ENCODE measurements at places on chromosomes 2 and 18. TPM values are rescaled to one million over a fixed set of nuclear protein-coding genes. Genes with fewer than 3 reads are reported as not detected.
A peak's percentile ranks its signal among the peaks of the same experiment; 100 is the strongest.

- no peak overlapping the region for H3K4me3 ChIP-seq
- no peaks in the 10 kb centered on the region for H3K27me3 ChIP-seq
- H3K27ac ChIP-seq, result peak overlapping the region; percentile 74
- no peak for DNase-seq
- no peaks in the 10 kb centered on the region for H3K36me3 ChIP-seq
Measured at GRCh38 chr2:9178110-9178903, 28.3 kb upstream of the ASAP2 start.

GRCh38 chr2:76330865-76331264 is 620.1 kb upstream of the GCFC2 start:
- H3K27me3 ChIP-seq, result no peaks in the 10 kb centered on the region
- H3K36me3 ChIP-seq, result no peaks in the 10 kb centered on the region
- H3K4me1 ChIP-seq, result no peaks in the 10 kb centered on the region
- no peak overlapping the region for H3K27ac ChIP-seq
- DNase-seq, result no peak

The CDCA7 gene
- 13.4 TPM for polyA plus RNA-seq

The ST8SIA3 gene
- polyA plus RNA-seq, result not detected

The MAP2 gene
- 0.46 TPM for polyA plus RNA-seq

DNA sequence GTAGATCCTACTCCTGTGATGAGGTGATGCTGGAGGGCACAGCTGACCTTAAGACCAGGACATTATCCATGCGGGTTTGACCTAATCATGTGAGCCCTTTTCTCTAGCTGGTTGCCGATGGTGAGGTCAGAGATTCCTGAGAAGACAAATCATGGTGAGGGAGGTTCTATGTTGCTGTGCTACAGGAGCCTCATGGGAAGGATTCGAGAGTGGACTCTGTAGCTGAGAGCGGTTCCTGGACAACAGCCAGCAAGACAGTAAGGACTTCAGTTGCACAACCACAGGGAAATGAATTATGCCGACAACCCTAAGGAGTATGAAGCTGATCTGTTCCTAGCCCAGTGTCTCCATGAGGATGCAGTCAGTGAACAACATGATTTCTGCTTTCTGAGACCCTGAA is 80.4 kb downstream of the EPB41L3 start:
- no peaks in the 10 kb centered on the region for H3K27me3 ChIP-seq
- no peak overlapping the region for H3K4me3 ChIP-seq
- H3K4me1 ChIP-seq, result peaks cover 54% of the 10 kb centered on the region

GRCh38 chr2:221493391-221493790 is 78.7 kb downstream of the EPHA4 start:
- no peak overlapping the region for H3K4me3 ChIP-seq
- peaks cover 21% of the 10 kb centered on the region for H3K4me1 ChIP-seq
- DNase-seq, result no peak
- H3K27me3 ChIP-seq, result no peaks in the 10 kb centered on the region
- no peak overlapping the region for H3K27ac ChIP-seq
- H3K36me3 ChIP-seq, result no peaks in the 10 kb centered on the region

The L3MBTL4 gene
- 1.2 TPM for polyA plus RNA-seq

GRCh38 chr2:213868526-213868925 is 542.3 kb upstream of the VWC2L start:
- H3K36me3 ChIP-seq, result no peaks in the 10 kb centered on the region
- no peak overlapping the region for H3K4me3 ChIP-seq
- H3K27me3 ChIP-seq, result no peaks in the 10 kb centered on the region

The ST3GAL5 gene
- polyA plus RNA-seq, result 8.4 TPM

The PAX8 gene
- polyA plus RNA-seq, result 2.5 TPM

DNA sequence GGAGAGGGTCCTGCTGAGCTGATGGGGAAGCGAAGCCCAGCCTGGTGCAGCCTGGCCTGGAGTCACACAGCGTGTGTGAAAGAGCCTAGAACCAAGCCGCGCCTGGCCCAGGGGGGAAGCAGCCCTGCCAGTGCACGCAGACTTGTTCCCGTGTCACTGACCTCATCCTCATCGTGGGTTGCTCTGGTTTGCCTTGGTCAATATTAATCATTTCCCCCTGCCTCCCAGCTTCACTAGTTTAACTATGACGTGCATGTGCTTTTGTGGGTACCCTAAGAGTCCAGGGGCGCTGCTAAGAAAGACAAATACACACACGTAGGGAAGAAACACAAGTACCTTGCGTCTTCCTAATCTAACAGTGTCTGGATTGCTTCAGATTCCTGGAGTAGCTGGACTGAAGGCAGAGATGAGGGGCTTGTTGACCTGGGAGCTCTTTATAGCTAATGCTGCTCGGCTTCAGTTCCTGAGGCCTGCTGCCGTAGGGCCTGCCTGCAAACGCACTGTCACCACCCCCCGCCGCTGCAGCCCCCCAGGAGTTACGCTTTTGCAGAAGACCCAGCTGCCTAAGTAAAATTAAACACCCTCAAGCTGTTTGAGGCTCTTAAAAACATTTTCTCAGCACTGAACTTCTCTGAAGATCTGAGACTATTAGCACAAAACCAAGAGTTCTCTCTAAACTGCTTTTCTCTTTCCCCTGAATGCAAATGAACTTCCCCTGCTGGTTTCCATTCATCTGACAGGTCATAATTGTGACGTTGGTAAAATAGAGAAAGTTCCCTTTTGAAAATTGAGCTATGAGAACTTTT is 159.2 kb downstream of the FAM210A start:
- H3K4me1 ChIP-seq, result no peaks in the 10 kb centered on the region
- no peaks in the 10 kb centered on the region for H3K36me3 ChIP-seq
- H3K4me3 ChIP-seq, result no peak overlapping the region
- no peaks in the 10 kb centered on the region for H3K27me3 ChIP-seq
- DNase-seq, result peak; percentile 82

GRCh38 chr2:143802242-143802641 is 673.0 kb downstream of the ARHGAP15 start:
- no peak overlapping the region for H3K27ac ChIP-seq
- H3K27me3 ChIP-seq, result no peaks in the 10 kb centered on the region
- H3K4me1 ChIP-seq, result no peaks in the 10 kb centered on the region
- H3K4me3 ChIP-seq, result no peak overlapping the region
- no peaks in the 10 kb centered on the region for H3K36me3 ChIP-seq
- DNase-seq, result no peak

The MZT2A gene
- polyA plus RNA-seq, result 79.3 TPM

The HJURP gene
- 3.0 TPM for polyA plus RNA-seq

- no peaks in the 10 kb centered on the region for H3K27me3 ChIP-seq
- no peaks in the 10 kb centered on the region for H3K4me1 ChIP-seq
- DNase-seq, result no peak
- no peaks in the 10 kb centered on the region for H3K36me3 ChIP-seq
Measured at GRCh38 chr2:122072666-122073065, 317.2 kb downstream of the TSN start.

The CNTNAP5 gene
- not detected for polyA plus RNA-seq

- H3K4me3 ChIP-seq, result no peak overlapping the region
- no peak for DNase-seq
- H3K4me1 ChIP-seq, result no peaks in the 10 kb centered on the region
- H3K27ac ChIP-seq, result no peak overlapping the region
- H3K27me3 ChIP-seq, result no peaks in the 10 kb centered on the region
Measured at GRCh38 chr2:38763228-38763627, 12.1 kb upstream of the SRSF7 start.

The STAT4 gene
- 0.46 TPM for polyA plus RNA-seq

GRCh38 chr18:67515942-67516538 is 480 bp downstream of the DSEL start:
- no peaks in the 10 kb centered on the region for H3K36me3 ChIP-seq
- peaks cover 24% of the 10 kb centered on the region for H3K4me1 ChIP-seq
- no peaks in the 10 kb centered on the region for H3K27me3 ChIP-seq
- peak; percentile 94 for DNase-seq
- peak overlapping the region; percentile 93 for H3K27ac ChIP-seq
- peak overlapping the region; percentile 81 for H3K4me3 ChIP-seq

The UCN gene
- not detected for polyA plus RNA-seq

GRCh38 chr2:83894976-83895375 is 564.1 kb downstream of the SUCLG1 start:
- DNase-seq, result no peak
- H3K36me3 ChIP-seq, result no peaks in the 10 kb centered on the region
- H3K27me3 ChIP-seq, result no peaks in the 10 kb centered on the region
- no peak overlapping the region for H3K27ac ChIP-seq

GRCh38 chr18:49926106-49926745 is 112.9 kb upstream of the ACAA2 start:
- no peak overlapping the region for H3K4me3 ChIP-seq
- H3K27me3 ChIP-seq, result no peaks in the 10 kb centered on the region
- no peaks in the 10 kb centered on the region for H3K36me3 ChIP-seq
- DNase-seq, result no peak
- H3K27ac ChIP-seq, result no peak overlapping the region

- no peak overlapping the region for H3K27ac ChIP-seq
- H3K27me3 ChIP-seq, result no peaks in the 10 kb centered on the region
- peak; percentile 28 for DNase-seq
- no peak overlapping the region for H3K4me3 ChIP-seq
- peaks cover 70% of the 10 kb centered on the region for H3K36me3 ChIP-seq
Measured at GRCh38 chr2:241256168-241256545, 59.3 kb downstream of the HDLBP start.

The SERPINB13 gene
- 0.01 TPM for polyA plus RNA-seq

The CHRND gene
- not detected for polyA plus RNA-seq

The GPR155 gene
- under 0.01 TPM for polyA plus RNA-seq

DNA sequence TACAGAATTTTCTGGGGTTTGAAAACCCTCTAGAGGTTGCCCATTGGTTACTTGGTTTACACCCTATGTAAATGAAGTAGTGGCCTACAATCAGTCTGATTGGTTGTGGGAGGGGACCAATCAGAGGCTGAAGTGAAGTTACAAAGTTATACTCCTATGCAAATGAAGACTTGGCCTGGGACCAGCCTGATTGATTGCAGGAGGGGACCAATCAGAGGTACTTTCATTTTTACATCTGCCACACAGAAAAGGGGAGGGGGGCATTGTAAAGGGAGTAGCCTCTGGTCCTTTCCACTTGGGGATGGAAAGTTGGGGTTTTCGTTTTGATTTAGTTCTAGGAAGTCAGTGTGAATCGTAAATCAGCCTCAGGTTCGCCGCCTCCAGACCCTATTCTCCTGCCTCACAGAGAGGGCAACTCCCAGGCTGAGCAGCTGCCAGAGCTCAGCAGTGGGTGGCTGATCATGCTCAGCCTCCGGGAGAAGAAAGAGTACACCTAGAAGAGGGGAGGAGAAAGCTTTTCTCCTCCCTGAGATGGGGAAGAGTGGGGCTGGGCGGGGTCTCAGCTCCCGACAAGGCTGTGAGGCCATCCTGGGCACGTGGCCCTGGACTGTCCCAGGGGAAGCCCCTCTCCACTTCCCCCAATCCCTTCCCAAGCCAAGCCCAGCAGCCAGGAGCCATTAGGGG is 372.5 kb downstream of the GALR1 start:
- H3K36me3 ChIP-seq, result no peaks in the 10 kb centered on the region
- no peak overlapping the region for H3K4me3 ChIP-seq
- no peak overlapping the region for H3K27ac ChIP-seq
- no peaks in the 10 kb centered on the region for H3K4me1 ChIP-seq
- H3K27me3 ChIP-seq, result no peaks in the 10 kb centered on the region

DNA sequence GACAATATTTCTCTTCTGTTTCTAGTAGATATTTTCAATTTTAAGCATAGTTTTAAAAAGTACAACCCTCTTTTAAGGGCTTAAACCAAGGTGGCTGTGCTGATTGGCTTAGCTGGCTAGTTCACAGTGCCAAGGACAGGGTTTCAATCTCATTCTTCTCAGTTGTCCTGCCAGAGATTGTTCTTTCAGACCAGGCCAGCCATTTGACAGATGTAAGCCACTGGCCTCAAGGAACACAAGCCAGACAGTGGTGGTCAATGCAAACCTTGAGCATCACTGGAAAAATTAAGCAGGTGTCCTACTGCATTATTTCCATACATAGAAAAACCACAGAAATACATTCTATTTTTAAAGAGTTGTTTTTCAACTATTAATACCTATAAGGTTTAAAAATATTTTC is 5.9 kb downstream of the RNF103 start:
- H3K4me3 ChIP-seq, result no peak overlapping the region
- H3K36me3 ChIP-seq, result peaks cover 64% of the 10 kb centered on the region
- H3K27me3 ChIP-seq, result no peaks in the 10 kb centered on the region
- peak overlapping the region; percentile 35 for H3K27ac ChIP-seq

The KIF1A gene
- 4.4 TPM for polyA plus RNA-seq

DNA sequence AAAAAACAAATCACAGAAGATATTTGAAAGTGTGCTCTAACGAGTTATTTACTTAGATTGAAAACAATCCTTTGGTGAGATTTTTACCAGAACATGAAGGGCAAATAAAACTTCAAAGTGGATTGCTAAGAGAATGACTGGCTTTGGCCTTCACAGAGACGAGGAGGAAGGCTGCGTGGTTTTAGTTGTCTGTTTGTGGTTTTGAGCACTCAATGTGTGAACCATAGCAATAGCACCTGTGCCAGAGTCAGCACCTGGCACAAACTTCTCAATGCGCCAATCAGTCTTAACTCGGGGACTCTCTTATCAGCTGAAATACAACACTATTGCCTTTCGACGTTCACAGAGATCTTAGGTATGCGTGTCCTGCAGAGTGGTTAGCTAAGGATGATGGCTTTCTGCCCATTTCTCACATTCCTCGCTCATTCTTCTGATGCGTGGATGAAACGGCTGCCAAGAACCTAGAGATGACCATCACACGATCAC is 70.0 kb downstream of the MBP start:
- no peak for DNase-seq
- H3K4me3 ChIP-seq, result no peak overlapping the region
- peaks cover 1% of the 10 kb centered on the region for H3K4me1 ChIP-seq
- H3K36me3 ChIP-seq, result no peaks in the 10 kb centered on the region
- no peaks in the 10 kb centered on the region for H3K27me3 ChIP-seq

- no peak overlapping the region for H3K4me3 ChIP-seq
- H3K27ac ChIP-seq, result no peak overlapping the region
- no peak for DNase-seq
- H3K27me3 ChIP-seq, result no peaks in the 10 kb centered on the region
- H3K36me3 ChIP-seq, result peaks cover 3% of the 10 kb centered on the region
- H3K4me1 ChIP-seq, result no peaks in the 10 kb centered on the region
Measured at GRCh38 chr2:229849073-229849472, 72.7 kb downstream of the TRIP12 start.

DNA sequence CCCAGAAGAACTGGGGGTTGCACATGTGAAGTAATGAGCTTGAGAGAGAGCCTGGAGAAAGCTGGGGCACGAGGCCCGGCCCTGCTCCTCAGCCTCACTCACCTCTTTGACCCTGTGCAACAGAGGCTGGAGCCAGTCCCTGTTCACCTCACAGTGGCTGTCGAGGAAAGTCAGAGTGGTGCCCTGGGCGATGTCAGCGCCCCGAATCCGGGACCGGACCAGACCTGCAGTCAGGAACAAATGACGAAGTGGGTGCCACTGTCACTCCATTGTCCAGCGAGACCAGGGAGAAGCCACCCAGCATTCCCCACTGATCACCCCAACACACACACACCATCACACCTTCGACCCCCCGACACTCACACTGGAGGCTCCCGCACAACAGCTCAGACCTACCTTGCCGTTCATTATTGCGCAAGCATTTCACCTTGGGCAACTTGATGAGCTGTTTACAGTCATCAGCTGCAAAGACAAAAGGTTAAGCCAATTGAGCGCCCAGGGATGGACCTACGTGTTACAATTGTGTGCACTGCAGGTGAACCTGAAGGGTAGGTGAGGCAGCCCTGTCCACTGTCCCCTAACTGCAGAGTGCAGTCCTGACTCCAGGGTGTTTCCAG is 148.4 kb upstream of the CAPN13 start:
- no peaks in the 10 kb centered on the region for H3K27me3 ChIP-seq
- no peak for DNase-seq
- no peak overlapping the region for H3K27ac ChIP-seq
- no peak overlapping the region for H3K4me3 ChIP-seq
- no peaks in the 10 kb centered on the region for H3K4me1 ChIP-seq
- no peaks in the 10 kb centered on the region for H3K36me3 ChIP-seq

GRCh38 chr2:81505586-81505985 is 1201.0 kb upstream of the LRRTM1 start:
- no peak overlapping the region for H3K4me3 ChIP-seq
- no peaks in the 10 kb centered on the region for H3K36me3 ChIP-seq
- no peak for DNase-seq
- no peaks in the 10 kb centered on the region for H3K4me1 ChIP-seq
- H3K27me3 ChIP-seq, result no peaks in the 10 kb centered on the region

Data from sigmoid colon (tissue), 7 donors.